ENCODE measurements at places on chromosomes 5 and 9.

DNA sequence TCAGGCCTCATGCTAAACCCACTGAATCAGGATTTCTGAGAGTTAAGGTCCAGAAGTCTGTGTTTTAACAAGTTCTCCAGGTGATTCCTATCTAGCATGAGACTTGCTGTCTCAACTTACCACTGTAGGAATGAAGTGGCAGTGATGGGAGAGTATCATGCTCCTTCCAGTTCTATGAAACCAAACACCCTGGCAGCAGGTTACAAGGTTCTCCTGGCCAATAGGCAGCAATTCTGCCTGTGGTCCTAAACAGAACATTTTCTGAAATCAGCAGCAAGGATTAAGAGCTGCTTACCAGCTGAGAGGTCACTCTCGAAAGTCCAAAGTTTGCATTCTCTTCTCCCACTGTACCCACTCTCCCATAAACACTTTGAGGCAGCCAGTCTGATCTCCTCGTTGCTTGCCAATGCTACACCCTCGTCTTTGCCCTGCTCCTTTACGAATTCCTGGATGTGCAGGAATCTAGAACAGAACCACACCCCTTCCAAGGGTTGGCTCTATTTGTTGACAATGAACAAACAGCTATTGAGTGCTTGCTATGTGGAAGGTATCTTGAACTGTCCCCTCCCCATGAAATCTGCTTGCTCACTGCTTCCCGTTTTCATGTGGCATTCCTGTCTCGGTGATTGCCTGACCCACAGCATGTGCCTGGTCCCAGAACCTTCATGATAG is 100.5 kb downstream of the TMEM174 start:
- DNase-seq = no peak

DNA sequence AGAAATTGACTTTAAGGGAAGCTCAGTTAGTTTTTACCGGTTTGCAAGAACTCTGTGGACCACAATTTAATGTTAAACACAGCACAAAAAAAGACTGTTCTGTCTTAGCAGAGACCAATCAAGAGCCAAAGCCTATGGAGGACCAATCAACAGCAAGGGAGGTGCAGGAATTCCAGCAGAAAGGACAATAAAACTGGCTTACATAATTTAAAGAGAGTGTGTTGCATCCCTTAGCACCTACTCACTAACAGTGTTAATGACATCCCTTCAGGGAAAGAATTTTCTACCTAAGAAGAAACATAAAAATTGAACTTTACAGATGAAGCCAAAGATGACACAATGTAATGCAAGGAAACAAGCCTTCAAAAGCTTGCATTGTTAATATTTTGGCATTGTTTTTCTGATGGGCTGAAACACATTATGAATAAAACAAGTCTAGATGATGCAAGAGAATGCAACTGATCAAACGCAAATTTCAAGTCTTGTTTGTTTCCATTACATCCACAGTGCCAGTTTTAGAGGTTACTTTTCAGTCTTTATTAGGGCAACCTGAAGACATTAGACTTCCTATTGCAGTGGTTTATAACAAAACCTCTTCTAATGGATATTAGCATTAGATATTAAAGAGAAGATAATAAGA is 111.3 kb upstream of the FST start:
- DNase-seq = no peak

- DNase-seq = no peak
Measured at GRCh38 chr9:130638284-130639123, 25.9 kb upstream of the PRDM12 start.

DNA sequence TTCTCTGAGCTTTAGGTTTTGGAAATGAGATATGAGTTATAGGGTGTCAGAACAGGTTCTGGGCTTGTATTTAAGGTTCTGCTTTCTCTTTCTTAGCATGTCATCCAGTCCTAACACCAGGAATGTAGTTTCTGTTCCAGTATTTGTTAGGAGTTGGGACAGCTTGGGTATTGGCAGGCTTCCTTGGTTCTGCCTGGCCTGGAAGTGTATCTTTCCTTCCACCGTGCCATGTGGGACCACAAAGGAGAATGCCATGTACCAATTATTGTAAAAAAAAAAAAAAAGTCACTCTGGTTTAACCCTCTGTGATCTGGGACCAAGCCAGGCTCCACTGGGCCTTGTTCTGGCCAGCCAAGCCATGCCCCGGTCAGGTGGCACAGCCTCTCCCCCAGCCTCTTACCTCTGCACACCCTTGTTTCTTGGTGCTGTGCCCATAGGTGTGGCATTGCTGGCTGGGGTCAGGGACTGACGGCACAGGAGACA is 47.8 kb downstream of the ARHGAP26 start:
- DNase-seq = no peak

GRCh38 chr9:71604197-71605063 is 163.9 kb downstream of the CEMIP2 start:
- peak; percentile 61 for DNase-seq

- no peak for DNase-seq
Measured at GRCh38 chr9:13570068-13570974, 290.8 kb upstream of the MPDZ start.
